Cortex of kidney (tissue), 1 donor: ENCODE measurements at places on chromosomes 4 and X.

DNA sequence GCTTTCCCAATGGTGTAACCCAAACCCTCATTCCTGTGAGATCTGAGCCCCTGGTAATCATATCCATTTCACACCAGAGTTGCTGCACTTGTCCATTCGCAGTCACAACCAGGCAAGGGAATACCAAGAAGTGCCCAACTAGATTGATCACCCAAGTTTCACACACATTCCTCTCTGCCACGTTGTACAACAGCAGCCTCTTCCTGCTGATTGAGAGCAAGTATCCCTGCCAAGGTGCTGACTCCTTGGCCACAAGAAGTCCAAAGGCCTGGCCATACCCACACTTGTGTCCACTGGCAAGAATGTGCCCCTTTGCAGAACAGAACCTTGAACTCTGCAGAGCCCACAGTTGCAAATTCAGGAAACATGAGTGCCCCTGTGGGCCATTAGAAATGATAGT, 6.5 kb upstream of the ACOT9 start:
- DNase-seq, result no peak

GRCh38 chr4:109701566-109702410, 1.5 kb downstream of the CASP6 start:
- DNase-seq, result no peak

GRCh38 chr4:14908635-14909034, 93.6 kb upstream of the CPEB2 start:
- DNase-seq, result no peak

GRCh38 chr4:148854203-148854602, 412.0 kb upstream of the NR3C2 start:
- DNase-seq, result no peak

DNA sequence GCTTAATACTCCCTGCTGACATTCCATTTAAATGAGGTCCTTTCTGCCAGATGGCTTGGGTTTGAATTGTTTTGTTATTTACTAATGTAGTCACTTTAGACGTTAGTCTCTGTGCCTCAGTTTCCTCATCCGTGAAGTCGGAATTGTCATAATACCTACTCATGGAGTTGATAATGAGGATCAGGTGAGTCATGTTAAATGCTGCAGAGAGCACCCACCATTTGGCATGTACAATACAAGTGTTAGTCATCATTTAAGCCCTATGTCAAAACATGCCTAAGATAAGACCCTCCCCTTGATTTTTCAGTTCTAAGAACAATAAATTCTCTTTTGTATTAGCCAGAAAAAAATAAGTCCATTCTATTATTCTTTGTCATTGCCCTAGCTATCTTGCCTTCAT, 534.8 kb upstream of the HTR2C start:
- DNase-seq, result no peak

- no peak for DNase-seq
Observed at GRCh38 chrX:149506349-149506748, 1.2 kb upstream of the IDS start.
